ENCODE measurements at places on chromosomes 1 and 21. TPM values are rescaled to one million over a fixed set of nuclear protein-coding genes. Genes with fewer than 3 reads are reported as not detected.

- DNase-seq = no peak
Measured at GRCh38 chr21:16838331-16838730, 674.5 kb upstream of the CXADR start.

- DNase-seq = no peak
Measured at GRCh38 chr1:203672346-203672745, 45.7 kb downstream of the ATP2B4 start.

- DNase-seq = no peak
Measured at GRCh38 chr1:75203415-75204277, 69.5 kb downstream of the LHX8 start.

DNA sequence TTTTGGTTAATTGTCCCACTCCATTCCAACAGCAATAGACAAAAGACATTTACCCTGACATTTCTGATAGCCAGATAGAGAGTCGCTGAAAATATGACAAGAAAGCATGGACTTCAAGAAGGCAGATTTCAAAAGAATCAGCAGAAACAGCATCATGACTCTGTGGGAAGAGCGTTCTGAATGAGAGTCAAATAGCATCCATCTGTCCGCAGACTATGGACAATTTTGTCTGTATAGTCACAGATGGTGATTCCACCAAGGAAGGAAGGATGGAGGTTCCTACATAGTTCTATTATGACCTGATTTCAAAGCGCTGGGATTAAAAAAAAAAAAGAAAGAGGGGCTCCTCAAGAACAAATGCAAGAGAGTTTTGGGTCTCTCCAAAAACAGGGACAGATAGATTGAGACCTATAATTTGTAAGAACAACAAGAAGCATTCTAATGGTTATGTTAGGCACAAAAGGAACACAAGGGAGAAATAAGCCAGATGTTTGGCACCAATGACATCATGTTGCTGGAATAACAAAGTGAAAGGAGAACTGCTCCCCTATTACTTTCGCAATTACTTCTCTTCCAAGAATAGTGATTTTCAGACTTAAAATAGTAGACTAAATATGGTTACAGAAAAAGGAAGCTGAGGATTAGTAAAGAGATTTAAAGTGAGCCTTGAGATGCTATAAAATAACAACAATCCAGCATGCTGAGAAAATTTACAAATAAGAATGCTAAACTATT is 28.5 kb downstream of the NIBAN1 start:
- DNase-seq = no peak

DNA sequence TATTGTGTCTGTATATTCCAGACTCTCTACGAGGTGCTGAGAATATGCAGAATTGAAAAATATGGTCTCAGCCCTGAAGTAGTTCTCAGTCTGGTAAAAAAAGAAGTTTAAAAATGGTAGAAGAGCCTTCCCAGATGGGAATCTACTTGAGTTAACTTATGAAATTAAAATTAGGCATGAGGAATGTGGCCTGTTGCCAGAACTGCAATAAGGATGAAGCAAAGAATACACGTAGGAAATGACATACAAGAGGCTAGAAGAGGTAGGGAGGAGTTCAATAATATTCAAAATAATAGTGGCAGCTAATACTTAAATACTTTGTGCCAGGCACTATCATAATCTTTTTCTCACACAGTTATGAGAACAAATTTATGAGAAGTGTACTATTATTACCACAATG is 6.3 kb downstream of the ASPM start:
- no peak for DNase-seq

DNA sequence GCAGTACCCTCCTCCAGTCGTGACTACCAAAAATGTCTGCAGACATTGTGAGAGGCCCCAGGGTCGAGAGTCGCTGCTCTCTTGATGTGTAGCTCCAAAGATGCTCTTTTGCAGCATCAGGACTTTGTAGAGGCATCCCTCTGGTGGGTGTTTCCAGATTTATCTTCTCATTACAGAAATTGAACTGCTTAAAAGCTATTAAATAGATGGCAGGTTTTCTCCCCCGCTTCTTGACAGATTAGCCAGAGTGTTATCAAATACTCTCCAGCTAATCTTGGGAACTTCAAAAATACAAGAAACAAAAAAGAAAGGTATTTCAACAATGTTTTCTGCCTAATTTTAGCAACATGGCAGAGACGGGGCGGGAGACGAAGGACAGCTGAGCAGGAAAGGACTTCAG is 265.2 kb downstream of the KIF26B start:
- no peak for DNase-seq

DNA sequence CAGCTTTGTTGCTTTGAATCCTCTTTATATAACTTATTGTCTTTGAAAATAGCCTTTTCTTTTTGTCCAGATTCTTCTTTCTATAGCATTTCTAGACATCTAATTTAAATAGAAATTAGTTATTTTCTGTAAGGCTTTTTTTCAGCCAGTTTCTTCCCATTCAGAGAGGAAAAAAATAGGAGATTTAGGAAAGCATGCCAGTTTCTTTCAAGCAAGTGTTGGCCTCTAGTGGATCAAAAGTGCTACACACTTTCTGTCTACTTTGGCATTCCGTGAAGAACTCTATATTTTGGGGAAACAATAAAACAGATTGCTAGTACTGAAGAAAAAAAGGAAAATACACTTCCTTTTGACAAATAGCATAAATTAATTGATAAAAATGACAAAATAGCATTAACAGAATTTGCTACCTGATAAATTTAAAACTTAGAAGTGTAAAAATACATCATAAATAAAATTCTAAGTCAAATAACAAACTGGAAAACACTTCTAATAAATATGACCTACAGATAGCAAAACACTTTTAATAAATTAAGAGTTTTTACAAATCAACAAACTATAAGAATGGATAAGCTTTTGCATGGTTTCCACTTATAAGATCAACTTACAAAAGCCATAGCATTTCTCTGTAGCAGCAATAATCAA is 13.1 kb upstream of the EXO1 start:
- no peak for DNase-seq

ADAM30 gene
- total RNA-seq = not detected

NFIA gene
- total RNA-seq = 5.8 TPM

OR6K2 gene
- not detected for total RNA-seq

Data from activated T-cell treated with anti-CD3 and anti-CD28 coated beads, Interleukin-2, amount 50 U/mL, for 4 hours (primary cell).